ENCODE measurements at places on chromosomes 7 and 10.

DNA sequence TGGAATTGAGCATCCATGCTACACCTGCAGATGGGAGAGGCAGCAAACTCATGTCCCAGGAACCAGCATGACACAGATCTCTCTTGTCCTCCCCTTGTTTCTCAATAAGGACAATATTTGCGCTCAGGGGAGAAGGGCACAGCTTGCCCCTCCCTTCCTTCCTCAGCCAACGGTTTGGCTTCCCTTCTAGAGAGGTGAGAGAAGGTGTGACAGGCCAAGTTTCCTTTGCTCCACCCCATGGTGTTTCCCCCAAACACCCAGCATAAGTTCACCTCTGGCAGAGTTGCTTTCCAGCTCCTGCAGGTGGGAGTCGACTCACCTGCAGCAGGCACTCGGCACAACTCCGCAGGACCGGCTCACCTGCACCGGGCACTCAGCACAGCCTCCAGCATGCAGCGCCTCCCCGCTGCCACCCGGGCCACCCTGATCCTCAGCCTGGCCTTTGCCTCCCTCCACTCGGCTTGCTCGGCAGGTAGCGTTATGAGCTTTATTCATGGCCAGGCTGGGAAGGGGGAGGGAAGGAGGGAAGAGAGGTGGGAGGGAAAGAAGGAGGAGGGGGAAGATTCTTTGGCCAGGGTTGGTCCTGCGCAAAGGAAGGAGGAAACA is at the start of the genes ATP6V0A4 and TMEM213:
Gene ATP6V0A4 (minus strand): TSS at position 482 of the 606 bp plus-strand sequence. CDS start 26,949 bp downstream, outside the sequence.
Gene TMEM213 (plus strand): TSS at position 280 of the 606 bp plus-strand sequence. CDS start 111 bp downstream, at position 391.
- DNase-seq: no peak

DNA sequence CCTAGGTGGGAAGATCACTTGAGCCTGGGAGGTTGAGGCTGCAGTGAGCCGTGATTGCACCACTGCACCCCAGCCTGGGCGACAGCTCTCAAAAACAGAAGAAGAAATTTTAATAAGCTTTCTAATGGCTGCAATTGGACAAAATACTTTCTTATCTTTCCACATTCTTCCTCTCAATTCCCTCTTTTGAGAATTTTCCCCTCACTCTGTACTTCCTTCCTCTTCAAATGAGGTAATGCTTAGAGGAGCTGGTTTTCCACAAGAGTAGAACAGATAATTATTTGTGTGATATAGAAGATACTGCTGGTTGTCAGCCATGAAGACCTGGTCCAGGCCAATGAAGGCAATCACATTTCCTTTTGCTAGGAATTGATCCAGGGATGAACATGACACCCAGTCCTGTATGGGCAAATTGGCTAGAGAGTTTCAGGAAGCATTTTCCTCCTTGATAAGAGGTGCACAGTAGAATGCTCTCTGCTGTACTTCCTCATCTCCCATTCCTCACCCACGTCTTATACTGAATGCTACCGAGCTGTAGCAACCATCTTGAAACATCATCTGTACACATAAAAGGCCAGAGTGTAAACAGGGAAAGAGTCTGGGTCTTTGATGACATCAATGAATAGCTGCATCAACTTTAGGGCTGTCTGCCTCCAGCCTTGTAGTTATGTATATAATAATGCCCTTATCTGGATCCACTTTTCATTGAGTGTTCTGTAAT is 103.9 kb downstream of the CDK6 start:
- no peak for DNase-seq

DNA sequence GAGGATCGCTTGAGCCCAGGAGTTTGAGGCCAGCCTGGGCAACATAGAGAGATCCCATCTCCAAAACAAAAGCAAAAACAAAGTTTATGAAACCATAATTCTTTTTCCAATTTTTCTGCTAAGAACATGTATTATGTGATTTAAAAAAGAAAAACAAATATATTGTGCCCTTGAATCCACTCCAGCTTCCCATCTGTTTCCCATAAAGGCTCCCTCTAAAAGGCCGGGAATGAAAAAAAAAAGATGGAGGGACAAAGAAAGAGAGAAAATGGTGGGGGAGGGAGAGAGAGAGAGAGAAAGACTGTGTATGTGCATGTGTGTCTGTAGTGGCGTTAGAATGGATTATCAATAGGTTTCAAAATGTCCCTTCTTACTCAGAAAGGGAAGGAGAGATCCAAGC is 20.5 kb upstream of the GSDME start:
- no peak for DNase-seq

DNA sequence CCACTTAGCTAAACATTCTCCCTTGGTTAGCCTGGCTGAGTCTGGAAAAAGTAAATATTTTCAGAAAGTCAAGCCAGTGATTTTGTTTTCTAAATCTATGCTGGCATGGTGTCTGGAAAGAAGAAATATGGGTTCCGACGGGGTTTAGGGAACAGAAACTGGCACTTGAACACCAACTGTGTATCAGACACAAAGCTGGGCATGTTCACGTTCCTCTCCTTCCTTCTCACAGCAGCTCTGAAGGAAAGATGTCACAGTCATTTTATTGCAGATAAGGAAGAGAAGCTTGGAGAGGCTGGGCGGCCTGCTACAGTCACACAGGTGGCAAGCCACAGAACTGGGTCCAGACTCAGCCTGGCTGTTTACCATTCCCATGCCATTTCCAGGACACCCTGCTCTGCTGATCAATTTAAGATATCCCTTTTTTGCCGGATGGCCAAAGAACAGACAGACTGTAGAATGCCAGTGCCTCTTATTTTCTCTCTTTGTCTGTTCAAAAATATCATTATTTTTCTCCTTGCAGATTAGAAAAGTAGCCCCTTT is 118.8 kb downstream of the HERPUD2 start:
- DNase-seq: no peak

GRCh38 chr7:11346302-11346701 is 372.6 kb downstream of the PHF14 start:
- no peak for DNase-seq

DNA sequence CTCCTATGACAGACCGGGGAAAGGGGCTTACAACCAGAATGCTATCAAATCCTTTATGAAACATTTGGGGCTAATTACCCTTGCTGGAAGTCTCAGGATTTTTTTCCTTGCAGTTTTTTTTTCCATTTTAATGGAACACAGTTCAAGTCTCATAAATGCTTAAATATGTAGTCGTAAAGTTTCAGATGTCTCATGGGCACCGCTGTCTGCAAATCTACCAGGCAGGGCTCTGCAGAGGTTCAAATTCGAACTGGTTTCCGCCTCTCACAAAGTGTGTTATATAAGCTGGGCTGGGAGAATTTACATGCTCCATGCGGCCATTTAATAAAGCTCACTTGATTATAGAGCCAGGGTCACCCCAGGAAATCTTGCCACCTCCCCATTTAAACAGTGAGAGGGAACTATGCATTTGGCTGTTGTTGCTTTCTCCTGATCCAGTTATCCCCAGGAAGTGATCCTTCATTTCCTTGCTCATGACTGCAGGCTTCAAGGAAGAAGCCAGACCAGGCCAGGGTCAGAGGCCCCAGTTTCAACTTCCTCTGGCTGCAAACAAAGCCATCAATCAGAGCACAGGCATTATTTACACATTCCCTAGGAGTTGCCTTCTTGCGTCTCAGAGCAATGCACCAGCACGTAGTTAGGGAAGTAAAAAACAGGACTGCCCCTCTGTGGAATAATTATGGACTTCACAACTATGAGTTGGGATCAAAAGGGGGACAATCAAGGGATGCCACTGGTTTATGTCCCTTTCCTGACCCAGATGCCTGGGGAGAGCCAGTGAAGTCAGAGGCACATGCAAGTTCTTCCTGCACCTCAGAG is 358.8 kb downstream of the PRPF18 start:
- no peak for DNase-seq
